ENCODE measurements at places on chromosomes 5 and 9.

- no peak for DNase-seq
These were observed 97.4 kb upstream of the MAST4 start for GRCh38 chr5:66498791-66499207.

DNA sequence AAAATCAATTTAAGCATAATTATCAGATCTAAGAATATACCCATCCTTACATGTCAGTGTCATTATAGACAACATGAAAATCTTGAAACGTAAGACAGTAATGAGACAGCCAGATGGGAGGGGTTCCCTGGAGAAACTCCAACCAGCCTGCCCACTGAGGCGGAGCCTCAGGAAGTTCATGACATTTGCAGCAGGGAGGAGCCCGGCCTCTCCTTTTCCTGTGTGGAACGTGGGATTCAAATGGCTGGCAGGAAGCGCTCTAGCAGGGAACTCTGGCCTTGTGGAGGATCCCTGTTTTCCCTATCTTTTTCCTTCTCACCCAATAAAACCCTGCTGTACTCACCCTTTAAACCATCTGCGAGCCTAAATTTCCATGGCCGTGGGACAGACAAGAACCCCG, 176.6 kb upstream of the KCNN2 start:
- no peak for DNase-seq

DNA sequence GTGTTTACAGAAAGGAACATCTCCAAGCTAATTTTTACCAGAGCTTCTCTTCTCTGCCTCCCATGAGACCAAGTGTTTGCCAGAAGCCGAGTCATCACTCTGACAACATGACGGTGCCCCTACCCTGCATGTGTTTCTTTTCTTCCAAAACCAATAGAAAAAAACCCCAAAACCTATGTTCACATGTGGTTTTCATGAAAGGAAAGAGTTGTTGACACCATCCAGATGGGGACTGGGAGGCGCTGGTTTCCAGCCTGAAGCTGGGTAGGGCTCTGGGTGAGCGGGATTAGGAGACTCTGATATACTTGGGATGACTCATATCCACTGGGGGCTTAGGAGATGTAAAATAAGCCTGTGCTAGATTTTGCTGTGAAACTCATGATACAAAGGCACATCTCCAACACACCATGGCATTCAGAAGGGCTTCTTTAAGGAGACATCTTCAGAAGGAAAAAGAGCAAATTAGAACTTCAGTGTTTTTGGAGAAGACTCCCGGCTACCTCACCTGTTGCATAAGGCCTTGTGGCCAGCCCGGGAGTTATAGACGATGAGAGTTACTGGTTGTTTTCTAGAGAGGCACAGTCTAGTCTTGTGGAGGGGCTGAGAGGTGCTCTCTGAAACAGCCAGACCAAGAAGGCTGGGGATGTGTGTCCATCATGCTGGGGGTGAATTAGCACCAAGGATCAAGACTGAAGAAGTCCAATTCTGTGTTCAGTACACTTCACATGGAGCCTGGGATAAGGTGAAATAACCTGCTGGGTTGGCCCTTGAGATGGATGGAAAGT, 108.9 kb upstream of the LHFPL2 start:
- DNase-seq: no peak

DNA sequence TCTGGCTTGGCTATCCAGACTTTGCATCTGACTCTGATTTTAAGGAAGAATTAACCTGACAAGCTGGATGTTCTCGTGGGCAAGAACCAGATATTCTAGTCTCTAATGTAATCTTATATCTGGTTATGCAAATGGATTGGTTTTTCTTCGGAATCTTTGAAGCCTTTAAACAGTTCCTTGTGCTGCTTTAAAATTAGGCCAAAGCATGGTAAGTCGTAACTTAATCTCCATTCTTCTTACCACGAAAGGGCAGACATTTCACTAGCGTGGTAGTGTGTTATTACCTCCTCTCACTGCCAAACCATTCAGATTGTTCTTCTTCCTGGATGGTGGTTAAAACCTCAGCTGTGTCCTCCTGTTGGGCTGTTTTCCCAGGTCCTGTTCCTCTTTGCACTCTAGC, 34.1 kb upstream of the TTC23L start:
- no peak for DNase-seq

DNA sequence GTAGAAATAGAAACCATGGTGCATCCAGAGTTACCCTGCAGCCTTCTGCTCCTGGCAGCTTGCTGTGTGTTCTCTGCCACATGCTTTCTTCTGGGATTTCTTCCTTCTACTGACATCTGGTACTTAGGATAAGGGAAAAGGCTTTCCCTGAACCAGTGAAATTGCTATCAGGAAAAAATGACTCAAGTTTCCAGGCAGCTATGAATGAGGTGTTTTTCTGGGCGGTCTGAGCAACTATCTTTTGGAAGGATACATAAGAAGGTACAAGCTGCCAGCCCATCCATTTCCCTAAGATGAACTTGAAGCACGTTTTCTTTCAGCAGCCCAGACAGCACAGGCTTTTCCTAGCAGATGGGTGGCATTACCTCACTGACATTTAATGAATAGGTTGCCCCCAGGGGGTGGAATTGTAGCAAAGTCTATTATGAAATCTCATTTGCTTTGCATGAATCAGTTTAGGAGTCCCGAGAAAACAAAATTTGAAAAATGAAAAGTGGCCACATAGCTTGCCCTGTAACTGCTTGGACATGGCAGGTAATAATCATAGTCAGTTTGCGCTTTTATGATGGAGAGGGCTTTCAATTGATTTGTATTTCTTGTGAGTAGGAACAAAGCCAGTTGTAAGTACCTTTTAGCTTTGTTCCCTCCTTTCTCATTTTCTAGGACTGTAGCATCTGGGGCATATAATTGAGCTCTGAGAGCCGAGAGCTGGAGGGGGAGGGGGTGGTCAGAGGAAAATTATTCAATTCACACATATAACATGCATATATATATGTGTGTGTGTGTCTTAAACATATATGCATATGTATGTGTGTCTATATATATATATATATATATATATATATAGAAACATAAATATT, 108.5 kb downstream of the C9orf152 start:
- DNase-seq: no peak

GRCh38 chr5:149951138-149951749, 6.7 kb upstream of the PDE6A start:
- DNase-seq: no peak

DNA sequence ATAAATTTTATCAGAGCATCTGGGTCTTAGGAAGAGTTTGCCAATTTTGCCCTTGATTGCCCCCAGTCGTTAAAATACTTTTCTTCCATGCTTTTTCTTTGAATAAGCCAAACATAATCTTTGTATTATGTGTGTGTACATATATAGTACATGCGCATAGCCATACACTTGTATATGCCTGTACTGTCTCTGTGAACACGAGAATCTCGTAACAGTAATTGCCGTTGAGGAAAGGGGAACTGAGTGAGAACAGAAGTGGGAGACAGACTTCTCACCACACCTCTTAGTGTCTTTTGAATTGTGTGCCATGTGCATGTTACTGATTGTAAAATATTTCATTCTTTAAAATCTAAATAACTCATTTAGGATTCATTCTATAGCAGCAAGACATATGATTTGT, 79.6 kb upstream of the GRHPR start:
- no peak for DNase-seq

- no peak for DNase-seq
These were observed 30.6 kb downstream of the HTR4 start for GRCh38 chr5:148623741-148624140.

GRCh38 chr9:70983723-70984295, 137.6 kb downstream of the TRPM3 start:
- no peak for DNase-seq

DNA sequence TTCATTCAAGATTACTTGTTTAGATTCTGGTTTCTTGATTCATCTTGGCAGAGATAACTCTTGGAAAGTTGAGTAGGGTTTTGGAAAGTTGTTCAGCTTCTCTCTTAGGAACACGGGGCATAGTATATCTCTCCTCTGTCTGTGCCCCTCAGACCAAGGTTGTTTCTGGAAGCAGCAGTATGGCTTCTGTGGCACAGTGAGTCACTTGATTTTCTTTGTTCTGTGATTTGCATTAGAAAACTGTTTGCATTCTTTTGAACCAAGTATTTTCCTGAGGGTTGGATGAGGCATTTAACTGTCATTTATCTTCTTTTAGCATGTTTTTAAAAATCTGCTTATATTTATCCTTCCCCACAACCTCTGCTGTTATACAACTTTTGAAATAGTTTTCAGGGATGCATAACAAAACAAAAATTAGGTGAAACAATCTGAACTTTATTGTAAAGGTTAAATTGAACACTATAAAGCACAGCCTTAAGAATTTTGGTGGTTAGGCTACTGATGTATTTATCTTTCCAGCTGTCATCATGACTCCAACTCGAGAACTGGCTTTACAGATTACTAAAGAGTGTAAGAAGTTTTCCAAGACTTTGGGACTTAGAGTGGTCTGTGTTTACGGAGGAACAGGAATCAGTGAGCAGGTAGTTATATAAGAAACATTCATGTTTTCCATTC, 26.5 kb downstream of the DDX46 start:
- no peak for DNase-seq

DNA sequence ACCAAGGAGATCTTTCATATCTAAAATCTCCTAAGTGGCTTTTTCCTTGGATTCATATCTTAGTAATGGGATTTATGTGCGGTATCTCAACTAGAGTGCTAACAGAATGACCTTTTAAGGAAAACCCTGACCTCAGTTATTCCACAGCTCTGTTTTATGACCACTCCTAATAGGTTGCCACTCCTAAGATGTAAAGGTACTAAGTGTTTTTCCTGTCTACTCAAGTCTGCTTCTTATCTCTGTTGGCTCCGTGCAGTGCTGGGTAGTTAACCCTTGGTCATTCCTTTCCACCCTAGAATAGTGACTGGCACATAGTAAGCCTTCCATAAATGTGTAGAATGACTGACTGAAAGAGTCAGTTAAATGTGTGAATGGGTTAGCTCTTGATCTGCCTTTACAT, 161.4 kb downstream of the DOCK2 start:
- no peak for DNase-seq

GRCh38 chr5:150763023-150763769, 4.4 kb upstream of the DCTN4 start:
- no peak for DNase-seq

DNA sequence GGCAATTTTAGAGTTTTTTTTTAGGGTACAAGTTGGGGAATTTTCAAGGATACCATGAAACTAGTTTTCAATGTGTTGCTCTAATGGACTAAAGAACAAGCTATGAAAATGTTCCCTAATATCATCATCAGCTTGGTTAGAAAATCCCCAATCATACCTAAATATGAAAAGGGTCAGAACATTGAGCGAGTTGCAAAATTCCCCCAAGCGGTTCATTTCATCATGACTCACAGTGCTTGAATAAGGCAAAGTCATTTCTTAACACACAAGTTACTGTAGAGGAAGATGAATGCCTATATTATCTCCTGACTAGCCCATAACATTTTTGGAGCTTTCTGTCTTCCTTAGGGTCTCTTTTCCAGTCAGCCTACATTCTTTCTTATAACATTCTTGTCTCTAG, 62.7 kb downstream of the ST8SIA4 start:
- DNase-seq: no peak

DNA sequence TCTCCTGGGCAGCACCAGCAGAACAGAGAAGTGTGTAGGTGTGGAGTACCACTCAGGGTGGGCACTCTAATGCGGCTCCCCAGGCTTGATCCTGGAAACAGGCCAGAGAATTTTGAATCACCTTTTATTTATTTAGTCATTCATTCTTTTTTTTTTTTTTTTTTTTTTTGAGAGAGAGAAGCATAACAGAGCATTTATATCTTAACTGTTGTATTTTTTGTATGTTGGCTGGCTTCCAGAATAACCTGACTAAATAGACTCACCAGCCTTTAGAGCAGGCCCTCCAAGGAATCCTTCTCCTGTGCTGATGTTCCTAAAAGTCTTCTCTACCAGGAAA, 153.4 kb downstream of the PIK3R1 start:
- no peak for DNase-seq

All from stimulated activated CD4-positive, alpha-beta T cell treated with anti-CD3 and anti-CD28 coated beads, Interleukin-12 subunit alpha, Interleukin-12 subunit beta, amount 100 ng/mL, for 4 hours (primary cell).